CD4-positive, alpha-beta memory T cell (primary cell): ENCODE measurements at places on chromosomes 3 and 15. TPM values are rescaled to one million over a fixed set of nuclear protein-coding genes. Genes with fewer than 3 reads are reported as not detected.

DNA sequence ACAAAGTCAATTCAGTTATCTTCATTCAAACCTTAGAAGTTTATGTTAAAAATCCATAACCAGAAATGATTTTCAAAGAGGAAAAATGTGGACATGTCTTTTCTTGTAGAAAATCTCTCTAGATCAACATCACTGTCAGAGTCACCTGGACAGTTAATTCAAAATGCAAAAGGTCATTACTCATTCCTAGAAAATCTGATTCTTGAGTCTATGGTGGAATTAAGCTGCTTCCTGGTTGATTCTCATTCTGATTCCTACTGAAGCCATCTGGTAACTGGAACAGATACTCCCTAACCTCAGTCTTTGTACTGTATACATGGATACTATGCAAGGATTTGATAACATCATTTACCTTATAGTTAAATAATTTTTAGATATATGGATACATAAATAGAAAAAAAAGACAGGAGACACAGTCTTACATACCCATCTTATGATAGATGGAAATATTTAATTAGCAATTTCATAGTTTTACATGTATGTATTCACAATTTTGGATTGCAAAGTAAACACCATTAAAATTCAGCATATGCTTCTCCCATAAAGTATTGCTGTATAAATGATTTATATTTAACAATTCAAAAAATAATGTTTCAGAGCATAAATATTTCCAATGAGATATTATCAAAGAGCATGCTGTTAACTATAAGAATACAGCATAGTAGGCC lies 693.2 kb upstream of the CCDC54 start:
- no peaks in the 10 kb centered on the region for H3K27me3 ChIP-seq
- H3K27ac ChIP-seq: no peak overlapping the region
- no peaks in the 10 kb centered on the region for H3K36me3 ChIP-seq
- no peak overlapping the region for H3K4me3 ChIP-seq
- H3K4me1 ChIP-seq: no peaks in the 10 kb centered on the region
- no peak for DNase-seq

- H3K27me3 ChIP-seq: no peaks in the 10 kb centered on the region
- no peaks in the 10 kb centered on the region for H3K36me3 ChIP-seq
- no peaks in the 10 kb centered on the region for H3K4me1 ChIP-seq
Measured at GRCh38 chr3:156918746-156919145, 92.6 kb downstream of the LEKR1 start.

DNA sequence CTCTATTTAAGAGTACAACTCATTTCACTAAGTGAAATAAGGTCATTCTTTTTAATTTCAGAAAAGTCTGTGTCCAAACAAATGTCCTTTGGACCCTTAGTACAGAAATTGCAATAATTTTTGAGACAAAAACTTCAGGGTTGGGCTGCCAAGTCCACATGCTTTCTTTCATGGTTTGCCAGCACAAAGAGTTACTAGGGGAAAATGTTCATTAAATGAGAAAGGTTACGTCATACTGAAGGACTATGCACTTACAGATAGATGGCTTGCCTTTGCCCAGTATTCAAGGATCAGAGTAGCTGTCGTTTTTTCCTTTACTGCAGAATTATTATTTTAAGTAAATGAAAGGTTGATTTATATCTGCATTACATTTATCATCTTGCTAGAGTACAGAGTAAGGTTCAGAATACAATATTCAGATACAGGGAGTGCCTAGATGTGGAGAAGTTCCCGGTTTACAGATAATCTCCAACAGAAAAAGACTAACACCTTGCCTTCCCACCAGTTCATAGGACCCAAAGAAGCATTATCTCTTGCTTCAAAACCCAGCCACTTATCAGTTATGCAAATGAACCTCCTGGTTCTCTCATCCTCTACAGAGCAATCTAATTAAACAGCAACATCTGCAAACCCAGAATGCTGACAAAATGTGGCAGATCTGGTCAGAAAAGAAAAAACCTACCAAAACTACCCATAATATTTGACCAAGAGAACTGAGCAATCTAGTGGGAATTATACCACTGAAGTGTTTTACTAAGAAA lies 179.3 kb downstream of the FRMD5 start:
- no peaks in the 10 kb centered on the region for H3K4me1 ChIP-seq
- no peak overlapping the region for H3K4me3 ChIP-seq
- DNase-seq: no peak

DNA sequence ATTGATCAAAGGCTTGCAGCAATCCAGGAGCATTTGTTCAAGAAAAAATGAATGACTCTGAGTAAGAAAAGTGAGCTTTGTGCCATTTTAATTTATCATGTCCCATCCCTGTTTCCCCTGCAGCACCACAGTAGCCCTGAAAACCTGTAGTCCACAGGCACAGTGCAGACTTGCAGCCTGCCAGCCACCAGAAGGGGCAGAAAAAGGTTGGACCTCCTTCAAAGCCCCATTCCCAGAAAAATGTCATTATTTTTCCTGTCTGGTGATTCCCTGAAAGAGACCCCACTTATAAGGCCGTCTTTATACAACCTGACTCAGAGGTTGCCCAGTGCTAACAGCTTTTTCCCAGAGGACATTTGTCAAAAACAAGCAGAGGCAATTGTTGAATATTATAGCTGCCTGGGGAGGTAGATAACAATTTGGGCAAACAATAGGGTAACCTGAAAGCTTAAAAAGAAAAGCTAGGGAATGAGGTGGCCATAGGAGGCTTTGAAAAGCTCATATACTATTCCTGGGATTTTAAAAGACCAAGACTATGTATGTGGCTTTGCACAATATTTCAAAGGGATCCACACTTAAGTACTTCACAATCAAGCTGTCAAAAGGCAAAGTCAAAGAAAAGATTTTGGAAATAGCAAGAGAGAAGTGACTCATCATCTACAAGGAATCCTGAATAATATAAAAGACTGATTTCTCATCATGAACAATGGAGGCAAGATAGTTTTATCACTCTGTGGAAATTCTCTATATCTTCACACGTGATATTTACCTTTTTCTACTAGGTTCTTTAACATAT lies 136.8 kb upstream of the PLXNA1 start:
- H3K36me3 ChIP-seq: no peaks in the 10 kb centered on the region
- H3K4me3 ChIP-seq: no peak overlapping the region
- DNase-seq: no peak
- H3K27me3 ChIP-seq: no peaks in the 10 kb centered on the region

Gene BOC
- not detected for total RNA-seq

Gene TF
- total RNA-seq: 0.25 TPM

DNA sequence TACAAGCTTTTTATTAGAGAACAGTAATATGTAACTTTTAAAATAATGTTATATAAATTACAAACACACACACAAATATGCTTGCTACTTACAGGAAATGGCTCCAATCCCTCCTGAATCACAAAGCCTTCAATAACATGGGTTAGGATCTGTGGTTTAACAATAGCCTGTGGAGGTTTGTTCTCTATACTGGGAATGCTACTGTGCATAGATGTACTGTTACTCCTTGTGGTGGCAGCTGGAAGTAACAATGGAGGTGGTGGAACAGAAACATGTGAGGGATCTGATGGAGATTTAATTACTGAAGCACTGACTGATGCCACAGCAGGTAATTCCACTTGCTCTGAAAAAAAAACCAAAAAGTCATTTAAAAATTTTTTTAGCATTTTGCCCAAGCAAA lies 64.4 kb downstream of the PHC3 start:
- H3K27me3 ChIP-seq: no peaks in the 10 kb centered on the region
- no peak for DNase-seq
- no peaks in the 10 kb centered on the region for H3K4me1 ChIP-seq
- H3K36me3 ChIP-seq: peaks cover 74% of the 10 kb centered on the region
- H3K4me3 ChIP-seq: no peak overlapping the region

GRCh38 chr3:24480497-24480896 lies 14.2 kb downstream of the THRB start:
- H3K4me1 ChIP-seq: no peaks in the 10 kb centered on the region
- no peak for DNase-seq
- no peaks in the 10 kb centered on the region for H3K36me3 ChIP-seq

Gene TMEM202
- total RNA-seq: not detected

DNA sequence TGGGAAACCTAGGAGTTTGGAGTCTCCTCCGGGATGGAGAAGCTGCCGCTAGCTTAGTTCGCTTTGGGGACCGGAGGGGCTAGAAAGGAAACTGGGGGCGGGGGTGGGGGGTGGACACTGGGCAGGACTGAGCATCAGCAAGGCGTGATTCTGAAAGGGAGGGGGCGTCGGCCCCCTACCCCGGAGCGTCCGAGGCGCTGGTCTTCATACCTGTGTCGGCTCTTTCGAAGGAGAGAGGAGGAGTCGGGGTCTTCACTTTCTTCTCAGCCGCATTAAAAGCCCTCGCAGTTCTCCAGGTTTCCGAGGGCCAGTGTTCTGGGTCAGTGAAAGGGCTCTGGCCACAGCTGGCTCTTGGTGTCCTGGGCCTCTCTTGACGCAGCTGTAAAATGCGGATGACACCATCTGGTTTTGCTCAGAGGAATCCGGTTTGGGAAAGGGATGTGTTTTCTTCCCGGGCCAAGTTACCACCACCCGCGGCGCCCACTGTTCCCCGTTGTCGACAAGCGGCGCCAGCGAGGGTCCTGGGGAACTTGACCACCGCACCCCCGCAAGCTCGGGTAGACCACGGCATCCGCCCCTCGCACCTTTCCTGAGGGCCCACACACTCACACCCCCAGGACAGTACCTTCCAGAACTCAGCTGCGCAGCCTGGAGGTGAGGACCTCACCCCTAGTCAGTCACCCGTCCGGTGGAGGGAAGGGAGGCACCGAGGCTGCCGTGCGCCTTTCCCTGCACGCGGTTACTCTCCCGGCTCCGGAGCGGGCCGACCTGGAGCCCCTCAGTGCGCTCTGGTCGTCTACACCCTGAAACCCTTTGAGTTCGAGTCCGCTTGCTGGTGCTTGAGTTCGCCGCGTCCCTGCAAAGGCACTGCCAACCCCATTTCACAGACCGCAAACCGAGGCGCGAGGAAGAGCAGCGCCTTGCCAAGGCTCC lies 660 bp downstream of the CCK start:
- H3K4me1 ChIP-seq: peaks cover 9% of the 10 kb centered on the region
- H3K27me3 ChIP-seq: peaks cover 17% of the 10 kb centered on the region
- no peak for DNase-seq
- no peaks in the 10 kb centered on the region for H3K36me3 ChIP-seq
- H3K4me3 ChIP-seq: no peak overlapping the region
- H3K27ac ChIP-seq: no peak overlapping the region

DNA sequence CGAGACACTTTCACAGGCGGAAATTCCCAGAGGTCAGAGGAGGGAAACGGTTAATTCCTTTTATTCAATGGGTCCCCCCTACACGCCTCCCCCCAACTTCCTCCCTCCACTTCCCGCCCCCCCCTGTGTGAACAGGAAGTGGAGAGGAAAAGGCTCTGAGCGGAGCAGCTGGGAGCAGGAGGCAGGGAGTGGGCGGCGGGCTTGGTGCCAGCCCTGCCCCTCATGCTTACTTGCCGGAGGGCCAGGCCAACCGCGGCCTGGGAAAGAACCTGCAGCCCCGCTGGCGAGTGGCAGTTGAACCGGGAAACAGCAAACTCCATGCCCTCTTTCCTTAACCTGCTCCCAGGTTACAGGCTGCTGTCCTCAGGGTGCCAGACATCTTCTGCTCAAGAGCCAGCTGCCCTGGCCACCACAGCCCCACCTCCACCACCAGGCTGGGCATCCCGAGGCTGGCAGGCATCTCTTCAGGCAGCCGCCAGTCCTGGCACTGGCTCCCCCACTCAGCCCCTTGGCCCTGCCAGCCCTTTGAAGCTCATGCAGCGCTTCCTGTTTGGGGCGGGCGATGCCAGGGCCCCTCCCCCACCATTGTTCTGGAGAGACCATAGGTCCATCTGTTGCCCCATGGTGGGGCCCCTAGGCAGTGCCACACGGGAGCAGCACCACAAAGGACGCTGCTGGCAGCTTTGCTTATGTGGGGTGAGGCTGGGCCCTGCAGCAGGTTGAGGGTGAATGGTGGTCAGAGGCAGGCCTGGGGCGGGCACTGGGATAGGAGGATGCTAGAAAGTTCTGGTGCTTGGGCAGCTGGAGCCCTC lies 12.9 kb downstream of the VPS18 start:
- peaks cover 13% of the 10 kb centered on the region for H3K36me3 ChIP-seq
- DNase-seq: peak; percentile 60
- peak overlapping the region; percentile 58 for H3K27ac ChIP-seq

Gene KBTBD12
- total RNA-seq: not detected

- H3K27me3 ChIP-seq: no peaks in the 10 kb centered on the region
- H3K36me3 ChIP-seq: no peaks in the 10 kb centered on the region
- H3K4me3 ChIP-seq: no peak overlapping the region
- no peaks in the 10 kb centered on the region for H3K4me1 ChIP-seq
- H3K27ac ChIP-seq: no peak overlapping the region
- no peak for DNase-seq
Measured at GRCh38 chr3:59256230-59256629, 206.4 kb upstream of the CFAP20DC start.

Gene CEMIP
- 0.17 TPM for total RNA-seq

DNA sequence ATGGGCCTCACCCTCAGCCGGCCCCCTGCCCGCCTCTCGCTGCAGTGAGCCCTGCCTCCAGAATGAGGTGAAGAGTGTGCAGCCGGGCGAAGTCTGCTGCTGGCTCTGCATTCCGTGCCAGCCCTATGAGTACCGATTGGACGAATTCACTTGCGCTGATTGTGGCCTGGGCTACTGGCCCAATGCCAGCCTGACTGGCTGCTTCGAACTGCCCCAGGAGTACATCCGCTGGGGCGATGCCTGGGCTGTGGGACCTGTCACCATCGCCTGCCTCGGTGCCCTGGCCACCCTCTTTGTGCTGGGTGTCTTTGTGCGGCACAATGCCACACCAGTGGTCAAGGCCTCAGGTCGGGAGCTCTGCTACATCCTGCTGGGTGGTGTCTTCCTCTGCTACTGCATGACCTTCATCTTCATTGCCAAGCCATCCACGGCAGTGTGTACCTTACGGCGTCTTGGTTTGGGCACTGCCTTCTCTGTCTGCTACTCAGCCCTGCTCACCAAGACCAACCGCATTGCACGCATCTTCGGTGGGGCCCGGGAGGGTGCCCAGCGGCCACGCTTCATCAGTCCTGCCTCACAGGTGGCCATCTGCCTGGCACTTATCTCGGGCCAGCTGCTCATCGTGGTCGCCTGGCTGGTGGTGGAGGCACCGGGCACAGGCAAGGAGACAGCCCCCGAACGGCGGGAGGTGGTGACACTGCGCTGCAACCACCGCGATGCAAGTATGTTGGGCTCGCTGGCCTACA lies 8.5 kb downstream of the GRM2 start:
- peaks cover 9% of the 10 kb centered on the region for H3K4me1 ChIP-seq
- no peak for DNase-seq
- no peak overlapping the region for H3K4me3 ChIP-seq
- no peaks in the 10 kb centered on the region for H3K36me3 ChIP-seq
- H3K27ac ChIP-seq: no peak overlapping the region
- H3K27me3 ChIP-seq: no peaks in the 10 kb centered on the region
